Karpas-422 (cell line): ENCODE measurements at places on chromosomes 13 and 19. TPM values are rescaled to one million over a fixed set of nuclear protein-coding genes. Genes with fewer than 3 reads are reported as not detected.
A peak's percentile ranks its signal among the peaks of the same experiment; 100 is the strongest.

GRCh38 chr19:40453151-40453735, 9.1 kb upstream of the SERTAD3 start:
- no peak overlapping the region for H3K4me3 ChIP-seq
- no peak overlapping the region for H3K27ac ChIP-seq
- DNase-seq: no peak
- H3K27me3 ChIP-seq: no peaks in the 10 kb centered on the region

GRCh38 chr13:30135351-30135750, 172.0 kb downstream of the KATNAL1 start:
- no peak for DNase-seq
- peaks cover 5% of the 10 kb centered on the region for H3K4me1 ChIP-seq
- H3K36me3 ChIP-seq: no peaks in the 10 kb centered on the region
- H3K27ac ChIP-seq: no peak overlapping the region

- peaks cover 71% of the 10 kb centered on the region for H3K4me1 ChIP-seq
- no peak overlapping the region; the same call in 1 of the 2 replicates for H3K4me3 ChIP-seq
- H3K27me3 ChIP-seq: no peaks in the 10 kb centered on the region
- no peak for DNase-seq
Observed at GRCh38 chr13:99206226-99206625, 5.6 kb downstream of the UBAC2 start.

DNA sequence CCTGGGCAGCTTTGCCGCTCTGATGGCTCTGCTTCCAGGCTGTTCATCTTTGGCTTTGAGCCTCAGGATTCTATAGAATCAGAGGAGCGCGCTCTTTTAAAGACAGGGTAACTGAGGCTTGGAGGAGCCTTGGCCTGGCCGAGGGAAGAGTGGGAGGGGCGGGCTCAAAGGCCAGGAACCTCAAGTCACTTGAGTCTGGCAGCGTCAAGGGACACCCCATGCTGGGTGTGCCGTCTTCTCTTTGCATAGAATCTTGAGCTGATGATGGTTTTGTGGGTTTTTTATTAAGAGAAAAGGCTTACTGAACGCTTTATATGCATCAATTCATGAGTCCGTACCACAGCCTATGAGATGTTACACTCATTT, 1.1 kb downstream of the PGLS start:
- H3K4me1 ChIP-seq: peaks cover 18% of the 10 kb centered on the region
- peak overlapping the region; percentile 60 for H3K27ac ChIP-seq
- DNase-seq: no peak
- peak overlapping the region; percentile 78 for H3K4me3 ChIP-seq
- peaks cover 16% of the 10 kb centered on the region for H3K36me3 ChIP-seq

DNA sequence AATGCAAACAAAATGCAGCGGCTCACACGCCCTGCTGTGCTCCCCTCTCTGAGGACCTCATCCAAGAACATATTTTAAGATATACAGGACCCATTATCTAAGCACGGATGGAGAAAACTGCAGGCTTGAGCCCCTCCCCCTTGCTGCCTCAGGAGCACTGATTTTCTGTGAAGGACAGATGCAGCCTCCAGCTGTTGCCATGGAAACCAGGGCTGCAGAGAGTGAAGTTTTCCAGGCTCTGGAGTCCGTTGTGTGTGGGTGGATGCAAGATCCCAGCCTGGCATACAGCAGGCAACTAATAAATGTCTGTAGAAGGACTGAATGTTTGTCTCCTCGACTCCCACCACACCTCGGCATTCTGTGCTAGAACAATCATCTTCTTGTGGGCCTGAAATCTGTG, 105.6 kb upstream of the PEG3 start:
- H3K4me3 ChIP-seq: no peak overlapping the region
- no peaks in the 10 kb centered on the region for H3K27me3 ChIP-seq
- H3K4me1 ChIP-seq: no peaks in the 10 kb centered on the region

DNA sequence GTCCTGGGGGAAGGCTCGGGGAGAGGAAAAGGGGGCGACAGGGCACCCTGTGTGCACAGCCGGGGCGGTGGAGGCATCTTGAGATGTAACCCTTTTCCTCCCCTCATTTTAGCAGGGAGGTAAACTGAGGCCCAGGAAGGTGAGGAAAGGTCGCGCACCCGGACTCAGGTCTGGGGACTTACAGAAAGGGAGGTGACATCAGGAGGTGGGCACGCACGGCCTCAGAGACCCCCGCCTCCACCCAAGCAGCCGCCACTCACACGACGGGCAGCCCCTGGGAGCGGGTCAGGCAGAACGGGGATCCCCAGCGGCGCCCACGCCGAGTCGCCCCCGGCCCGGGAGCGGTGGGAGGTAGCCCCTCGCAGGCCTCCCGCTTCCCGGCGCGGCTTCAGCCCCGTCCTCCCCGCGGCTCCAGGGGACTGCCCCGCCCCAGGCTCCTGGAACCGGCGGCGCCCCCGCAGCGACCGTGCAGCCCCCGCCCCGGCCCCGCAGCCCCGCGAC, 477 bp downstream of the PIP5K1C start:
- no peaks in the 10 kb centered on the region for H3K27me3 ChIP-seq
- H3K36me3 ChIP-seq: no peaks in the 10 kb centered on the region
- H3K27ac ChIP-seq: no peak overlapping the region
- no peak for DNase-seq
- H3K4me3 ChIP-seq: peak overlapping the region; percentile 77
- H3K4me1 ChIP-seq: peaks cover 9% of the 10 kb centered on the region

GRCh38 chr19:18439025-18439909, 1.3 kb upstream of the ISYNA1 start:
- H3K4me3 ChIP-seq: no peak overlapping the region
- peak; percentile 77 for DNase-seq
- H3K36me3 ChIP-seq: peaks cover 12% of the 10 kb centered on the region; the same call in 1 of the 2 replicates
- H3K4me1 ChIP-seq: peaks cover 36% of the 10 kb centered on the region

- no peak for DNase-seq
- no peaks in the 10 kb centered on the region for H3K27me3 ChIP-seq
- H3K4me1 ChIP-seq: peaks cover 93% of the 10 kb centered on the region
- peak overlapping the region; percentile 90 for H3K27ac ChIP-seq
- H3K4me3 ChIP-seq: no peak overlapping the region
- no peaks in the 10 kb centered on the region for H3K36me3 ChIP-seq
Observed at GRCh38 chr13:50519866-50520265, 323.6 kb downstream of the DLEU7 start.

- no peak overlapping the region for H3K4me3 ChIP-seq
- H3K4me1 ChIP-seq: no peaks in the 10 kb centered on the region
- no peaks in the 10 kb centered on the region for H3K27me3 ChIP-seq
- no peak overlapping the region for H3K27ac ChIP-seq
- H3K36me3 ChIP-seq: no peaks in the 10 kb centered on the region
Observed at GRCh38 chr13:94666065-94666464, 46.3 kb downstream of the SOX21 start.

DNA sequence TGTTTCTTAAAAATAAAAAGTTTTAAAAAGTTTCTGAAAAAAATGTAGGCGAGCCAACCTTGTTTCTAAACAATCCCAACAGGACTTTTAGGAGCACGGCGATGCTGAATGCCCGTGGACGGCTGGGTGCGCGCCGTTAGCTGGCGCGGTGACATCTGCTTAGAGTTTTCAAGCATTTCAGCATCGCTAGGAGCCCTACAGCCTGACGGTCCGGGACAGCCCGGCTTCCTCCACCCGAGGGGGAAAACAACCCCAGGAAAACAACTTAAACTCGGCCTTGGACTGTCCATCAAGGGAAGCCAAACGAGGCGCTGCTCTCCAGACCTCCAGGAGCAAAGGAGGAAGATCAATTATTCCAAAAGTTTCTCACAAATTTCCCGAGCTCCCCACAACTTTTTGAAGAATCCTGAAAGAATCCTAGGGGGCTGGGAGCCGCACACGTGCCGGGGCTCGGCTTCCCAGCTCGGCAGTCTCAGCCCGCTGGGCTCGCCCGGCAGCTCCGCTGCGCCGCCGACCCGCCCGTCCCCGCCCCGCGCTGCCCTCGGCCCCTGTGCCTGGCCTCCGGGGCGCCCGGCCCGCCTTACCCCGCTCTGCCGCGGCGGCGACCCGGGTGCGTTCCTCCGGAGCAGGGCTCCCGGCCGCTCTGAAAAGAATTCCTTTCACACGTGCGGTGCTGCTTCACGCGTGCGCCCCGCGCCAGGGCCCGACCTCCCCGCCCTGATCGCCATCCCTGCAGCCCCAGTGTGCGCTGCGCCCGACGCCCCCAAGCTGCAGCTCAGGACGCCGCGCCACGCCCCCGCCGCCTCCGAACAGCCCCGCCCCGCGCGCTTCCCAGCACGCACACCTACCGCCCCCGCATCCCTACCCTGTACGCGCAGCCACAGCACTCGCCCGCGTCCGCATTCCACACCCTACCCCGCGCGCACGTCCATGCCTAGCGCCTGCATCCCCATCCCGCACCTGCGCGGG, at the start of gene GJA3:
TSS of gene GJA3 (minus strand) at position 747 of the 969 bp plus-strand sequence. CDS start 17,764 bp downstream, outside the sequence.
- peaks cover 51% of the 10 kb centered on the region for H3K4me1 ChIP-seq
- H3K36me3 ChIP-seq: no peaks in the 10 kb centered on the region
- no peaks in the 10 kb centered on the region for H3K27me3 ChIP-seq
- peak within 1 kb of the TSS; percentile 83 for H3K4me3 ChIP-seq
- DNase-seq: peak; percentile 81

DNA sequence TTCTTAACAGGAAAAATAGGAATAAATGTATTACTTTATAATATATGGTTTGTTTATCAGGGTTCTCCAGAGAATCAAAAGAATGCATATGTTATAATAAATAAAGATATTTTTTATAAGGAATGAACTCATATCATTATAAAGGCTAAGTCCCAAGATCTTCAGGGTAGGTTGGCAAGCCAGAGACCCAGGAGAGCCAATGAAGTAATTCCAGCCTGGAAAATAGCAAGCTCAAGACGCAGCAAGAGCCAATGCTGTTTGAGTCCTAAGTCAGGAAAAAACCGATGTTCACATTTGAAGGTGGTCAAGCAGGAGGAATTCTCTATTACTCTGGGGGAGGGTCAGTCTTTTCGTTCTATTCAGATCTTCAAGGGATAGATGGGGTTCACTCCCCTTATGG, 490.0 kb downstream of the PCDH20 start:
- DNase-seq: no peak
- no peak overlapping the region for H3K27ac ChIP-seq
- no peaks in the 10 kb centered on the region for H3K36me3 ChIP-seq
- H3K4me3 ChIP-seq: no peak overlapping the region
- no peaks in the 10 kb centered on the region for H3K27me3 ChIP-seq
- H3K4me1 ChIP-seq: no peaks in the 10 kb centered on the region

DNA sequence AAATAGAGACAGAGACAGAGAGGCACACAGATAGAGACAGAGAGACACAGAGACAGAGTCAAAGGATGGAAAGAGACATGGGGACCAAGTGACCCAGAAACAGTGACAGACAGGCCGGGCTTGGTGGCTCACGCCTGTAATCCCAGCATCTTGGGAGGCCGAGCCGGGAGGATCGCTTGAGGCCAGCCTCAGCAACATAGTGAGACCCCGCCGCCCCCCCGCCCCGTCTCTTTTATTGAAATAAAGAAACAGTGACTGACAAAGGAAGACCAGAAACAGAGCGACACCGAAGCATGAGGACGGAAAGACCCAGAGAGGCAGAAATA, 848 bp upstream of the NECTIN2 start:
- no peak overlapping the region for H3K4me3 ChIP-seq
- peaks cover 3% of the 10 kb centered on the region for H3K4me1 ChIP-seq
- DNase-seq: no peak
- no peaks in the 10 kb centered on the region for H3K36me3 ChIP-seq

GRCh38 chr19:56969759-56970178, 129.2 kb upstream of the PEG3 start:
- no peak overlapping the region for H3K27ac ChIP-seq
- no peak overlapping the region for H3K4me3 ChIP-seq
- no peaks in the 10 kb centered on the region for H3K36me3 ChIP-seq
- no peaks in the 10 kb centered on the region for H3K4me1 ChIP-seq
- H3K27me3 ChIP-seq: no peaks in the 10 kb centered on the region; the same call in 1 of the 2 replicates

DNA sequence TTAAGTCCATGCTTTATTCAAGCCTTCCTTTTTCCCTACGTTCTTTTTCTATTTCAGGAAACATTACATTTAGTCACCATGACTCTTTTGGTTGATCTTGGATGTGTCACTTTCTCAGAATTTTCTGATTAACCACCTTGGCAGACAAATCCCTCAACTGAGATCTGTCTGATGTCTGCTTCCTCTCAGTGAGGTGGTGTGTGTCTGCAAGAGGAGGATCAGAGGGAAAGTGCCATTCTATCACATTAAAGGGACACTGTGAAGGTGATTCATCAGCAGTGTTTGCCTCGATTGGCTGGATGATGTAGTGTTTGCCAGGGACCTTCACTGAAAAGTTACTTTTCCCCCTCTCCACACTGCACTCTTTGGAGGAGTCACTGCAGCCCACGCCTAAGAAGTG, 3.0 kb upstream of the CCNP start:
- no peak overlapping the region for H3K27ac ChIP-seq
- no peak for DNase-seq

The LILRB2 gene
- total RNA-seq: 0.22 and 0.61 TPM in 2 replicates

The NAPSA gene
- total RNA-seq: 0.11 and 2.3 TPM in 2 replicates

The HSH2D gene
- 22.7 and 27.4 TPM in 2 replicates for total RNA-seq
